ENCODE measurements at places on chromosomes 7 and 10.

GRCh38 chr10:127600479-127600878 is 51.4 kb downstream of the NPS start:
- DNase-seq = no peak

DNA sequence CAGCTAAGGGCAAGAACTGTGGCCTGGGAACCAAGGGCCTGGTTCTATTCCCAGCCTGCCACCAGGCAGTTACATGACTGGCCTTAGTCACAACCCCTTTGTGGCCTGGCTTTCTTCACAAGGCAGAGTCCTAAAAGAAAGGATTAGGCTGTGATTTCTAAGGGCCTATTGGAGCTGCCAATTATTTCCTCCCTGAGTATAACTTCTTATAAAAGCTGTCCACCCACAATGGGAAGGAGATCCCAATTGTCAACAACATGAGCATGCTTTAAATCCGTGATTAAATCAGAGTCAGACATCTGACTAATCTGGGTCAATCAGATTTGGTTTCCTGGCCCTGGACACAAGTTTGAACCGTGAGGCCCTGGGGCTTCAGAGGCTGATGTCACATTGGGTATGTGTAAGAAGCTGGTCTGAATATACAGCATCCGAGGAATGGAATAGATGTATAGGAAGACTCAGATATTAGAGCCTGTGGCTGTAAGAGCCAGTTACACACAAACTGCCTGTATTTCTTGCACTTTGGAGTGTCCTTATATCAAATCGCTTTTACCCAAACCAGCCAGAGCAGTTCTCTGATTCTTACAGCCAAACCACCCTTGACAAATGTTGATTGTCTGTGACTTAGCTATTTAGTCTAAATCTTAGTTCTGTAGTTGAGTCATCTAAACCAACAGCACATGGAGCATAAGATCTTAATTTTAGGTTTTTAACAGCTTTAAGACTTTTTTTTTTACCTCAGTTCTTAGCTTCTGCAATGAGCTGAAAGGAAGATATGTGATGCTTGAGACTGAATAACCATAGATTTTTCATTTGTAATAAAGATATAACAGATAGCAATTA is 61.3 kb downstream of the ABCB4 start:
- DNase-seq = no peak

GRCh38 chr7:83111391-83111790 is 51.3 kb downstream of the PCLO start:
- no peak for DNase-seq

- no peak for DNase-seq
Observed at GRCh38 chr7:42070068-42070467, 166.9 kb downstream of the GLI3 start.

DNA sequence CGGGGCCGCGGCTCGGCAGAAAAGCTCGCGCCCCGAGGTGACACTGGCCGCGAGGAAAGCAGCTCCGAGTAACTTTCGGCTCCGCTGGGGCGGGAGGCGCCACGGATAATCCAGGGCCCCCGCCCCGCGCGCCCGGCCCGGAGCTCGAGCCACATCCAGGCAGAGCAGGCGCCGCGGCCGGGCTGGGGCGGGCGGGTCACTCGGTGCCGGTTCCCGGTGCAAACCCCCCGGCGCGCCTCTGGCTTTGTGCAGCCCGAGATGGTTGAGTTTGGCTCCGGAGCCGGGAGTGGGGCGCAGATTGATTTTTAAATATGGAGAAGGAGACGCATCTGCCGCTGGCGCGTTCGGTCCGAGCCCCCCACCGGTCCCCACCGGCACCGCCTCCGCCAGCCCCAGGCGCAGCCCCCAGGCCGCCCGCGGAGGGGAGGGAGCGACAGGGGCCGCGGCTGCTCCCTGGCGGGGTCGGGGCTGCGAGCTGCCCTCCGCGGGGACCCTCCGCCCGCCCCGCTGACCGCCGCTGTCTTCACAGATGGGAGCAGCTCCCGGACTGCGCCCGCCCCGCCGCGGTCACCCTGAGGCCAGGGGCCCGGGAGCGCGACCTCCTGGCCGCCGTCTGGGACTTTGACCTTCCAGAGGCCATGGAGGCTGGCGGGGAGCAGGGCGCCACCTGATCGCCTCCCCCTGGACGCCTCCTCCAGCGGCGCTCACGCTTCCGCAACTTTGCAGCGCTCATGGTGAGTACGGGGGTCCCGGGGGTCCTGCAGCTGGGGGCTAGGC is 643 bp downstream of the ADGRA1 start:
- no peak for DNase-seq

GRCh38 chr10:4215963-4216575 is 431.1 kb upstream of the KLF6 start:
- DNase-seq = no peak

DNA sequence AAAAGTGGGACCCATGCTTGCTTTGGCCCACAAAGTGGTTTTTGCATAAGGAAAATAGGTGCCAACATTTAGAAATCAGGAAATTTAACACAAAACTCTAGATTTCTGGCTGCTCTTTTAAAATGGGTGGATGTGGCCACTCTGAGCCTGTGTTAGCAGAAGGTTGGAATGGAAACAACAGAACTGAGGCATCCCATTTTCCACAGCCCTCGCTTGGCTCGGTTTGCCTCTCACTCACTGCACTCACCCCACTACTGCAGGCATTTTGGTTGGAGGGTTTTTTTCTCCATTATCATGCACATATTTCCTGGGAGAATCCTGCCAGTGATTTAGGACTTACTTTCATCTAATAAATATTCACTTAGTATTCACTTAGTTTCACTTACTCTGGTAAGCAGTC is 178.9 kb downstream of the BICC1 start:
- no peak for DNase-seq

DNA sequence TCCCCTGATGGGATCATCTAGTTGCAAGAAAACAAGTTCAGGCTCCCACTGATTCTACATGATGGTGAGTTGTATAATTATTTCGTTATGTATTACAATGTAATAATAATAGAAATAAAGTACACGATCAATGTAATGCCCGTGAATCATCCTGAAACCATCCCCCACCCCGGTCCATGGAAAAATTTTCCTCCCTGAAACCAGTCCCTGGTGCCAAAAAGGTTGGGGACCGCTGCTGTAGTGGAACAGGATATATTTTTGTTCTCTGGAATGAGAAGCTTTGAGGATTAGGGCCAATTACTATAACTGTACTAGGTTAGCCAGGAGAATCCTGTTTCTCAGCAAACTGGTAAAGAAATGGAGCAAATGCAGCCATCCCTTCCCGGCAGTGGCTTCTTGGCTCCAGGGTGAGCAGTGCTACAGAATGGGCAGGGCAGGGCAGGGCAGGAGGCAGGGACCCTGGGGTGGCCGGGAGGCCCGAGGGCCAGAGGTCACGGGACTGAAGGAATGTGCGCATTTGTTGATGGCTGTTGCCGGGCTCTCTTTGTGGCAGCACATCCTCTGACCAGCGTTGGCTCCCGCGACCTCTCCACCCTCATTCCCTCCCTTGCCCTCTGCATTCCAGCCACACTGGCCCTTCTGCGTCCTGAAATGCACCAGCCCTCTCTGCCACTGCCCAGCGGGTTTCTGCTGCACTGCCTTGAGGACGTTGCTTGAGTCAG is 162.3 kb upstream of the NPS start:
- no peak for DNase-seq

GRCh38 chr10:78377356-78377755 is 343.7 kb downstream of the RPS24 start:
- DNase-seq = no peak
